Naive thymus-derived CD8-positive, alpha-beta T cell (primary cell): ENCODE measurements at places on chromosomes 12 and 14. TPM values are rescaled to one million over a fixed set of nuclear protein-coding genes. Genes with fewer than 3 reads are reported as not detected.

- H3K27ac ChIP-seq: no peak overlapping the region
- no peak for DNase-seq
- peaks cover 15% of the 10 kb centered on the region for H3K27me3 ChIP-seq
Observed at GRCh38 chr14:62253911-62254310, 491.7 kb downstream of the SNAPC1 start.

- H3K4me1 ChIP-seq: no peaks in the 10 kb centered on the region
- H3K27me3 ChIP-seq: peaks cover 8% of the 10 kb centered on the region
- no peaks in the 10 kb centered on the region for H3K36me3 ChIP-seq
- H3K27ac ChIP-seq: no peak overlapping the region
- no peak for DNase-seq
- no peak overlapping the region for H3K4me3 ChIP-seq
Observed at GRCh38 chr12:5407034-5407856, 24.7 kb upstream of the NTF3 start.

DNA sequence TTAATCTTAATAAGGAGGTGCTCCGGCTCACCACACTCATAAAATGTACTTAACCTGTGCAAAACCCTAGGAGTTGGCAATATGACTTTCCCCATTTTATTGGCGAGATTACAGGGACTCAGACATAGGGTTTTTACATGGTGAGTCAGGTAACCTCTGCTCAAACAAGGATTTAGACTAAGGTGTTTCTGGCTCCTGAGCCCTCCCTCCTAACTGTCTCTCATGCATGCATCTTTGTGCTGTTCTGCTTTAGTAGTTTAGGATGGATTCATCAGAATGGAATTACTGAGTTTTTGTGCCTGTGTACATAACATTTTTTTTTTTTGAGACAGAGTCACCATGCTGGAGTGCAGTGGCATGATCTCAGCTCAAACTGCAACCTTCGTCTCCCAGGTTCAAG, 993.3 kb upstream of the TMEM132C start:
- DNase-seq: no peak
- no peaks in the 10 kb centered on the region for H3K36me3 ChIP-seq
- H3K27ac ChIP-seq: no peak overlapping the region
- no peaks in the 10 kb centered on the region for H3K4me1 ChIP-seq
- H3K27me3 ChIP-seq: peaks cover 16% of the 10 kb centered on the region

Gene SIVA1
- polyA plus RNA-seq: 283 TPM

DNA sequence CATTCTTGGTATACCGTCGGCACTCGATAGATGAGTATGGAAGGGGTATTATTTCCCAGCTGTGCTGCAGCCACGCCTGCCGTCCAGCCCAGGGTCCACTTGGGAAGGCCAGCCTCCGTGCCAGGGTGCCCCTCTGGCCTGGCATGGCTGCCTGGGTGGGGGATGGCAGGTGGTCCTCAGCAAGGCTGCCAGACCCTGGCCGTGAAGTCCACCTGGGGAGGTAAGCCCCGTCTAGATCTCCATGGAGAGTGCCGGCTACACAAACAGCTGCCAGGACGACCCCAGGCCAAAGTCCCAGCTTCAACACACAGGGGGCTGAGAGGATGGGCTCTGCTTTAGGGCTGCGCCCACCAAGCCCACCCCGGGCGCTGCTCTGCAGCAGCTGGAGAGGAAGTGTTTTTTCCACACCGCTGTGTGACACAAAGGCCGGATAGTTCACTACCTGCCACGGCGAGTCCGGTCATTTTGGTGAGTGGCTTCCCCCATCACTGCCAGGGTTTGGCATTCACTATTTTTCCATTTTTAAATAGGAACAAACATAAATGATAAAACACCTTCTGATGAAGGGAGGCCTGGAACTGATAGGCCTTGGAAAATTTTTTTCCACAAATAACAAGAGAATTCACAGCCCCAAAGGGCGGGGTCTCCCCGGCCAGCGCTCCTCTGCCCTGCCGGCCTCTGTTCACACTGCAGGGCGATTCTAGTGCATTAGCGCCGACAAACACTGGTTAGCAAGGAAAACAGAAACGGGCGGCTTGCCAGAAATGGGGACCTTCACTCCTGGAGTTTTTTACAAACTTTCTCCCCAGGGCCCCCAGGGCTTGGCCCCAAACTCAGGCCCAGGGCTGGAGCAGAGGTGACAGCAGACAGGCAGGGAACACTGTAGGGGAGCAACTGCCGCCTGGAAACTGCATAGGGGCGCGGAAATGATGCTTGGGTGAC, 161.5 kb downstream of the CALM1 start:
- H3K4me3 ChIP-seq: no peak overlapping the region
- H3K27me3 ChIP-seq: no peaks in the 10 kb centered on the region
- H3K27ac ChIP-seq: no peak overlapping the region
- no peaks in the 10 kb centered on the region for H3K4me1 ChIP-seq
- H3K36me3 ChIP-seq: no peaks in the 10 kb centered on the region

GRCh38 chr12:76310110-76310509, 38.1 kb downstream of the BBS10 start:
- H3K4me3 ChIP-seq: no peak overlapping the region
- no peaks in the 10 kb centered on the region for H3K4me1 ChIP-seq
- H3K27ac ChIP-seq: no peak overlapping the region
- H3K36me3 ChIP-seq: no peaks in the 10 kb centered on the region
- peaks cover 22% of the 10 kb centered on the region for H3K27me3 ChIP-seq

DNA sequence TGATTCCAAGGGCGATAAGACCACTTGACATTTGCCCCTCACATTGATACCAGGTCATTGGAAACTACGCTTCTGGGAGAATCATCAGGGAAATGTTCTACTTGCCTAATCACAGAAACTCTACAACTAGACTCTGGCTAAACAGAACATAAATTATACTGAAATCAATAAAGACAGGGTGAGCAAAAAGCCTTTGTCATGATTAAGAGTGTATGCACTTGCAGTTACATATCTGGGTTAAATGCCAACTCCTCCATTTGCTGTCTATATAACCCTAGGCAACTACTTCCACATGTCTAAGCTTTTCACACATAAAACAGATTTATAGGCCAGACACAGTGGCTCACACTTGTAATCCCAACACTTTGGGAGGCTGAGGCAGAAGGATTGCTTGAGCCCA, 125.7 kb downstream of the PHLDA1 start:
- H3K36me3 ChIP-seq: no peaks in the 10 kb centered on the region
- DNase-seq: no peak
- H3K4me1 ChIP-seq: no peaks in the 10 kb centered on the region
- no peak overlapping the region for H3K27ac ChIP-seq
- H3K27me3 ChIP-seq: peaks cover 2% of the 10 kb centered on the region

Gene GLIPR1
- polyA plus RNA-seq: 51.2 TPM

GRCh38 chr12:38813923-38814322, 91.5 kb downstream of the CPNE8 start:
- no peak for DNase-seq
- no peaks in the 10 kb centered on the region for H3K36me3 ChIP-seq
- H3K4me1 ChIP-seq: no peaks in the 10 kb centered on the region
- no peak overlapping the region for H3K4me3 ChIP-seq
- no peaks in the 10 kb centered on the region for H3K27me3 ChIP-seq

DNA sequence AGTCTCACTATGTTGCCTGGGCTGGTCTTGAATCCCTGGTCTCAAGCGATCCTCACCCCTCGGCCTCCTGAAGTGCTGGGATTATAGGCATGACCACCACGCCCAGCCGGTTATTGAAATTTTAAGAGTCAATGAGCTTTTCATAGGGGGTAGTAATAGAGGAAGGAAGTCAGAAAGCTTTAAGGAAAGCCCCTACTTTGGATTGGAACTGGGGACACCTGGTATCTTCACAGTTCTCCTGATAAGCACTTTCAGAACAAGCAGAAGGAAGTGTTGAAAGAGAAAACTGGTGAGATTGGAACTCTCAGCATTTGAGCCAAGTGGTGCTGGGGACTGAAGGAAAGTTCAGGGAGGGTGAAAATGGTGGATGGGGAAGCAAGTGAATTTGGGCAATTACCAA, 5.1 kb downstream of the SLC4A8 start:
- H3K4me1 ChIP-seq: peaks cover 4% of the 10 kb centered on the region
- H3K27ac ChIP-seq: peak overlapping the region; percentile 29
- DNase-seq: no peak
- H3K36me3 ChIP-seq: no peaks in the 10 kb centered on the region
- no peaks in the 10 kb centered on the region for H3K27me3 ChIP-seq

GRCh38 chr12:51362747-51363342, 16.4 kb upstream of the CELA1 start:
- H3K4me1 ChIP-seq: peaks cover 31% of the 10 kb centered on the region
- peaks cover 23% of the 10 kb centered on the region for H3K36me3 ChIP-seq
- H3K4me3 ChIP-seq: no peak overlapping the region
- H3K27me3 ChIP-seq: no peaks in the 10 kb centered on the region

Gene TGFB3
- not detected for polyA plus RNA-seq

GRCh38 chr12:130768120-130768519, 52.0 kb upstream of the RIMBP2 start:
- no peak overlapping the region for H3K27ac ChIP-seq
- no peaks in the 10 kb centered on the region for H3K4me1 ChIP-seq
- DNase-seq: no peak

- peaks cover 62% of the 10 kb centered on the region for H3K27me3 ChIP-seq
- H3K27ac ChIP-seq: no peak overlapping the region
- no peak for DNase-seq
- H3K36me3 ChIP-seq: no peaks in the 10 kb centered on the region
- H3K4me3 ChIP-seq: no peak overlapping the region
Observed at GRCh38 chr12:107955966-107956643, 173.0 kb upstream of the WSCD2 start.

GRCh38 chr12:131088701-131089530, 135.2 kb downstream of the ADGRD1 start:
- H3K27me3 ChIP-seq: peaks cover 6% of the 10 kb centered on the region
- H3K27ac ChIP-seq: no peak overlapping the region
- no peak for DNase-seq
- H3K36me3 ChIP-seq: no peaks in the 10 kb centered on the region

DNA sequence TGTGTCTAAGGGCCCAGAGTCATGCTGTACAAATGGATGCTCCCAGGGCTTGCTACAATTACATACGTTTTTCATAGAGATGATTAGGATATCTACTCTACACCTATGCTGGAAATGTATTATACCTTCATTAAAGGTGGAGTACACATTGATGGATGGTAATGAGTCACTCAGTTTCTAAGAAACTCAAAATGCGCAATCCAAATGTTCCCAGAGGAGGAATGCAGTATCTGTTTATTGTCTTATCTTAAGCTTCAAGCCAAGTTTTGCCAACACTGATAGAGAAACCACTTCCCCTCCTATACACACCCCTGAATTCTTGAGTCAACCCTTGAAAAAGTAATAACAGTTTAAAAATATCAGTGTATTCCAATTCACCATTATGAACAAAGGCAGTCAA, 266.6 kb upstream of the FAR2 start:
- peaks cover 20% of the 10 kb centered on the region for H3K27me3 ChIP-seq
- no peaks in the 10 kb centered on the region for H3K36me3 ChIP-seq
- no peaks in the 10 kb centered on the region for H3K4me1 ChIP-seq

Gene CLEC4D
- polyA plus RNA-seq: not detected

- no peak overlapping the region for H3K4me3 ChIP-seq
- no peaks in the 10 kb centered on the region for H3K36me3 ChIP-seq
- H3K4me1 ChIP-seq: no peaks in the 10 kb centered on the region
- no peaks in the 10 kb centered on the region for H3K27me3 ChIP-seq
Observed at GRCh38 chr12:14018080-14018479, 36.7 kb upstream of the GRIN2B start.

- no peak overlapping the region for H3K4me3 ChIP-seq
- H3K36me3 ChIP-seq: no peaks in the 10 kb centered on the region
- no peak for DNase-seq
- no peak overlapping the region for H3K27ac ChIP-seq
Observed at GRCh38 chr12:14238221-14238792, 127.2 kb upstream of the ATF7IP start.

Gene RNASE3
- polyA plus RNA-seq: not detected

DNA sequence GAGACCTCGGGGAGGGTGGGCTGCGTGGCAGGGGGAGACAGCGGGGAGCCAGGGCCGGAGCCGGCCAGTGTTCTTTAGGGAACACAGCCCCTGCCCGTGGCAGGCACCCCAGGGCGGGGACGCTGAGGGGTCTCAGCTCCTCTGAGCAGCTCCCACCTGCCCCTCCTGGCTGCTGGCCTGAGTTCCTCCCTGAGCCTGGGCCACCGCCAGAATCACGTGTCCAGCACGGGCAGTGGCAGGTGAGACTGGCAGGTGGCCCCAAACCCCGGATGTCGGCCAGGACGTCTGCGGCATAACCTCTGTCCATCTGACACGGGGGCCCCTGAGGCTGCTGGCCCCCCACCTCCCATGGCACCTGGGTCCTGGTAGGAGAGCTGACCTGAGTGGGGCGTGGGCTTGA, 25.1 kb downstream of the NOC4L start:
- no peak for DNase-seq
- H3K27ac ChIP-seq: no peak overlapping the region
- H3K4me1 ChIP-seq: peaks cover 13% of the 10 kb centered on the region
- H3K27me3 ChIP-seq: no peaks in the 10 kb centered on the region

Gene TSHR
- polyA plus RNA-seq: not detected

Gene SLC25A21
- not detected for polyA plus RNA-seq

DNA sequence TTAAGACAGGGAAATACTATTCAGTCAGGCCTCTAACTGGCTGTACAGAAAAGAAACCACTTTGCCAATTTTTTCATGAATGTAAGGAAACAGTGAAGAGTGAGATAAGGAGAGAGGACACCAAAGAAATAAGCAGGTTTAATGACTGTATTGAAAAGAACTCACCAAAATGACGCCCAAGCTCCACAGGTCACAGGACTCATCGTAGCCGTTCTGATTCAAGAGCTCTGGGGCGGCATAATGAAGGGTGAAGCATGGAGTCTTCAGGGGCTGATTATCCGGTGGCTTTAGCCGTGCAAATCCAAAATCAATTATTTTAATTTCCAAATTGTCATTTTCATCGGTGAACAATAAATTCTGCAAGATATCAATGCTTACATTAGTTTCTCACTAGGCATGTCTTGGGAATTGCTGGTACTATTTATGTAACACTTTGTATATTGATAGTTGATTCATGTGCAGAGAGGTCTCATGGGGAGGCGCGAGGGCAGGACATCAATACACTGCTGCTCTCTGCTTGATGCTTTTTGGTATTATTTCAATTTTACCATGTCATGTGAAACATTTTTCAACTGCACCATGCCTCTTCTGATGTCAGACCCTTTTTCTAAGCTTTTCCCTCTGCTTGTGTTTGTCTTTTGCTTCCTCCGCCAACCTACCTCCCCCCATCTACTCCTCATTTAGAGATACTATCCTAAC, 74.2 kb upstream of the TTC7B start:
- no peak for DNase-seq
- no peaks in the 10 kb centered on the region for H3K4me1 ChIP-seq
- H3K27me3 ChIP-seq: no peaks in the 10 kb centered on the region
- no peak overlapping the region for H3K27ac ChIP-seq
